ENCODE measurements at places on chromosomes 16 and 17.
A peak's percentile ranks its signal among the peaks of the same experiment; 100 is the strongest.

DNA sequence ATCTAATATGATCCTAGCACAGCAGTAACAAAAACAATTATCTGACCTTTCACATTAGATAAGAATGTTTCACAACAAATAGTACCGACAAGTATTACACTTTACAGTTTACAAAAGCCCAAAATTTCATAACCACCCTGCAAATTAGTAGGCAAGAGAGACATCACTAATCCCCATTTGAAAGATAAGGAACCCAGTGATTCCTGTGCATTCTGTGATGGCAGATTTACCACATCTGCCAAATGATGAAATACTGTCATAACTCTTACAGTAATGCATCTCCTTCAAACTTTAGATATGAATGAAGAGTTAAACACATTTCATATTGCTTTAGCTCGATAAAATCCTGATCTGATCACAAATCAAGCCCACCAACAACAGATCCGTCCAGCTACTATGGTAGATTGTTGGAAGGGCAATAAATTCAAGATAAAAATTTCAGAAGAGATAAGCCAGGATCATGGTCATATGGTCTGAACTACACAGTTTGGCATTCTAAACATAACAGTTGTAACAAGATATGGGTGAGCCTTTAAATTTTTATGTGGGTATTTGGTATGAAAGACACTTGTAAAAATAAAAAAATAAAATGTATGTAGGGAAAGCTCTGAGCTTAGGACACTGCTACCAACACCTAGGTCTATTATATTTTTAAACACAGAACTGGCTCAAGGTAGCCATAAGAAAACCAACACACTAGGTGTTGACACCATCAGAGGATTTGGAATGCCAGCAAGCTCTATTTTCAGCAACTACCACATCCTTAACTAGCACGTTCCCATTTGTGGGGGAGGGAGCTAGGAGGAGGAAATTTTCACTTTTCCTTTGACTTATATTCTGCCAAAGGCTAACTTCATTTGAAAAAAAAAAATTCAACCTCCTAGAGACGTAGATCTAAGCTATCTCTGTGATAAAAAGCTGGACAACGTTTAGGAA, 9.3 kb downstream of the YWHAE start:
- DNase-seq, result no peak

DNA sequence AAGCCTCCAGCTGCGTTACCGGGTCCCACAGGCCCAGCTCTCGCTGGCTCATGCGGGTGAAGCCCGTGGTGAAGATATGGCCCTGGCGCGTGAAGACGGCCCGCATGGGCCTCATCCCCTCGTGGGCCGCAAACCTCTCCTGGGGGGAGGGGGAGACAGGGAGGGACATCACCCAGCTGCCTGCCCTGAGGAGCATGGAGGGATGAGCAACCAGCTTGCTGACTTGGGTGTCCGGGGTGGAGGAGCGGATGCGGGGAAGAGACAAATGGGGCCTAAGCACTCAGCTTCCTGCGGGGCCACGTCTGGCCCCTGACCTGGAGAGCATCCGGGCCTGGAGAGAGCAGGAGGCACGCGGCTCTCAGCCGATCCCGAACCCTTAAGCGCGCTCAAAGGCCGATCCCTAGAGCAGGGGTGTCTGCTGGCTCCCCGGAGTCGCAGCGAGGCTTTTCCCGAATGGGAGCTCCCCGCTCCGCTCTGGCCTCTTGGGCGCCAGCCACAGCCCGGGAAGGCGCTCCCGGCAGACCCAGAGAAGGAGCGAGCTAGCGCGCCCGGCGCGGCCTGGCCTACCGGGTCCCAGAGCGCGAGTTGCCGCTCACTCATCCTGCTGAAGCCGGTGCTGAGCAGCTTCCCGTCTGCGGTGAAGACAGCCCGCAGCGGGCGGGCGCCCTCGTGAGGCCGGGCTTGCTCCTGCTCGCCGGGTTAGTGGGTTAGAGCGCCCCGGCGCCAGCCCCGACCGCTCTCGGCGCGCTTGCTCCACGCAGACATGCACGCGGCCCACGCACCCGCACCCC, 5.0 kb downstream of the CORO6 start:
- no peak for DNase-seq

DNA sequence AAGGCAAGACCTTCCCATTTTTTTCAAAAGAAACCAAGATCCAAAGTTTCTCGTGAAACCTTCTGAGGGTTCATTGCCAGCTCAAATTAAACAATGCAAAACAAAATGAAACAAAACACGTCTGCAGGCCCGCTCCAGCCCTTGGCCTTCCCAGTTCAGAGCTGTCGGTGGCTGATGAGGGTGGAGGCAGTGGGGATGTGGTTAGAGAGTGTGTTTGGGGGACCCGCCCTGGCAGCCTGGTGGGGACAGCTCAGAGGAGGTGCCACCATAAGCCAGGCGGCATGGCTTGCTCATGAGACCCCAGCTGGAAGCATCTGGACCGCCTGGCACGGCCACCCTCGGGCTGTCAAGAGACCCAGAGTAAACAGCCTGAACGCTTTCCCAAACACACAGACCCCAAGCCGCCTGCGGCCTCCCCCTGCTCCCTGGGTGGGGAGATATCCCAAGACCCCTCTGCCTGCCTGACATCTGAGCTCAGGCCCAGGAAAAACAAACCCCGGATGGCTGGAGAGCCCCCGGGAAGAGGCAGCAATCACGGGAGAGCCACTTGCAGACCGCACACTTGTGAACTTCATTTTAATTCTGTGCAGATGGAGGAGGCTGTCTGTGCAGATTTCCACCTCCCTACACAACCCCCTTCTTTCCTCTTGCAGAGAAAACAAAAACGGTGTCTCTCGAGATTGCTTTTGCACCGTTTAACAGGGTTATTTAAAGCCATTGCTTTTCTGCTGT, 35.4 kb upstream of the LITAF start:
- DNase-seq, result no peak

GRCh38 chr17:27868565-27868964, 24.6 kb downstream of the LYRM9 start:
- no peak for DNase-seq

GRCh38 chr16:67881621-67882161, 3.0 kb upstream of the NRN1L start:
- DNase-seq, result no peak

- DNase-seq, result peak; percentile 47
Measured at GRCh38 chr17:66165537-66166123, 26.3 kb downstream of the CEP112 start.

GRCh38 chr17:64653985-64654355, 8.1 kb downstream of the SMURF2 start:
- no peak for DNase-seq

DNA sequence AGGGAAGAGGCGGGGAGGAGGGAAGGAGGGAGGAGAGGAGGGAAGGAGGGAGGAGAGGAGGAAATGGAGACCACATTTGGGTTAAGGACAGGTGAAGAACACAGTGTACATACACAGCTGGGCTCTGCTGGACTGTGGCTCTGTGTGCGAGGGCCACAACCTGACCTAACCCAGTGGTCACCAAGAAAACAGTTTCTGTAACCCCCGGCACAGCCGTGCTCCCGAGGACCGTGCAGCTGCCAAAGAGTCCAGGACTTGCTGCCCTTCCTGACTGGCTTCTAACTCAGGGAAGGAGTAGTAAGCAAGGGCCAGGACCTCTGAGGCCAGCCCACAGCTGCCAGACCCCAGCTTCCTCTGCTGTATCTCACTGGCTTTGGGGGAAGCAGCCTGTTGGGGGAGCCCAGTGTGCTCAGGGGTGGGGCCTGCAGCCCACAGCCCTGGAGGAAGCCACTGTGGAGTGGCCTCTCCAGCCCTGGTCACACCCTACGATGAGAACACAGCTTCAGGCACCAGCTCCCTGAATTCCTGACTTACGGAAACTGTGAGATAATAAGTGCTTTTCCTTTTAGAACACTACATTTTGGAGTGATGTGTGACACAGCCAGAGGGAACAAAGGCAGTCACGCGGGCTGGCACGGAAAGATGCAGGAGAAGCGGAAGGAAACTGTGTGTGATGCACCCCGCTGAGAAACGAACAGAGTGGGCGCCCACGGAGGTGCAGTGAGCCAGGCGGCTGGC, 32.3 kb downstream of the SLC7A5 start:
- no peak for DNase-seq

DNA sequence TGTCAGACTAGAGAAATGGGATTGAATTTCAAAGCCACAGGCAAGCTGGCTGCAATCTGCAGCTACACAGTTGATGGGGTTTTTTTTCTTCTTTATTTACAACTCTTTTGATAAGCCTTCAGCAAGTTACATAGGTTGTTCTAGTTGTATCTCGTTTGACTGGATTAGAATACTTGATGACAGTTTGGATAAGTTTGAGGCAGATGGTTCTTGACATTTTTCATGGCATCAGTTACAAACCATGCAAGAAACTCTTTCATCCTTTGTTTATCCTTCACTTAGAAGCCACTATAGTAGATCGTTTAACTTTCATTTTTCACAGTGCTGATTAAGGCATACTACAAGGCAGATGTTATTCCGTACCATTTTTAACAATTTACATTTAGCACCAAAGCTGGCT, 238.9 kb downstream of the TOX3 start:
- DNase-seq, result no peak

GRCh38 chr17:62720126-62720850, 87.8 kb downstream of the MARCHF10 start:
- no peak for DNase-seq

DNA sequence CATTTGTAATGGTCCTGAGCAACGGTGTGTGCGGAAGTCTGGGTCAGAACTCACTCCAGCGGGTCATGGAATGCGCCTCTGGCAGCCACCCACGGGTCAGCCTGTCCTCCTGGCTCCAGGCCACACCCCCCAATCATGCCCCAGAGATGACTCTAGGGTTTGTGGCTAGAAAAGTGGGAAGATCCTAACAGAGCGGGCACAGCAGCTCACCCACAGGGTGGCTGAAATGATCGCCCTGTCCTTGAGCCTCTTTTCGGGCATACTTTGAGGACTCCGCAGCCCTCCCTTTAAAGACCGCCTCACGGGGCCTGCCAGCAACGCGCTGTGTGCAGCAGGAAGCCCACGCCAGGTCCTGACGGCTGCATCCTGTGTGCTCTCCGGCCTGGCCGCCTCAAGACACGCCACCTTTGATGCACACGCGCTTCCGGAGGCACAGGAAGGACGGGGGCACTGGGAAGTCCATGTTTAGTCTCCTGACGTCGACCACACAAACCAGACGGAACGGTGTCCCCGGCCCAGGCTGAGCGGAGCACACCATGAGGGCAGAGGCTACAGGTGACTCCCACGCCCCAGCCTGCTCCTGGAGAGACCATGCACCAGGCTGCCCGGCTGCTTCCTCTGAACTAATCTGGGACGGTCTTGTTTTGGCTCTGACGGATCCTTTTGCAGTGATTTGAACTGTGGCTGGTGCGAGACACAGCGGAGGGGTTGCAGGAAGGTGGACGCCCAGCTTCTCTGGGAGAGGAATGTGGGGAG, 92.9 kb downstream of the TBC1D16 start:
- DNase-seq, result no peak

Measured in fibroblast of skin of left quadriceps (primary cell).